Right forelimb (tissue), 1 donor: ENCODE measurements at places on chromosomes 2 and 18.

GRCh38 chr2:201218780-201219179 is 35.8 kb downstream of the CASP10 start:
- DNase-seq: no peak

GRCh38 chr2:78260861-78261260 is 738.7 kb upstream of the LRRTM4 start:
- no peak for DNase-seq

DNA sequence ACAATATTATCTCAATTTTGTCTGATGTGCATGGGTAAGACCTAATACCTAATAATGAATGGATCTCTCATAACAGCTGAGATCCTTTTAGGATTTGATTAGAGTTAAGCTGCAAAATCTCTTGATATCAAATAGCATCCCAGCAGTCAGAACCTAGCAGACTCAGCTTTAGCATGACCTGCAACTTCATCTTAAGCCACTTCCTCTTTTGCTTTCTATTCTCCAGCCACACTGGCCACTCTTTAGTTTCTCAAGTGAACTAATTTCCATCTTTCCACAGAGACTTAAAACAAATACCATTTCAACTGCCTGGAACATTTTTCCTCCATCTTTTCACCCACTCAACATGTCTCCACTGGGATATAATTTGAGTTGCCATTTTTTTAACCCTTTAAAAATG is 1251.6 kb upstream of the ZEB2 start:
- no peak for DNase-seq

DNA sequence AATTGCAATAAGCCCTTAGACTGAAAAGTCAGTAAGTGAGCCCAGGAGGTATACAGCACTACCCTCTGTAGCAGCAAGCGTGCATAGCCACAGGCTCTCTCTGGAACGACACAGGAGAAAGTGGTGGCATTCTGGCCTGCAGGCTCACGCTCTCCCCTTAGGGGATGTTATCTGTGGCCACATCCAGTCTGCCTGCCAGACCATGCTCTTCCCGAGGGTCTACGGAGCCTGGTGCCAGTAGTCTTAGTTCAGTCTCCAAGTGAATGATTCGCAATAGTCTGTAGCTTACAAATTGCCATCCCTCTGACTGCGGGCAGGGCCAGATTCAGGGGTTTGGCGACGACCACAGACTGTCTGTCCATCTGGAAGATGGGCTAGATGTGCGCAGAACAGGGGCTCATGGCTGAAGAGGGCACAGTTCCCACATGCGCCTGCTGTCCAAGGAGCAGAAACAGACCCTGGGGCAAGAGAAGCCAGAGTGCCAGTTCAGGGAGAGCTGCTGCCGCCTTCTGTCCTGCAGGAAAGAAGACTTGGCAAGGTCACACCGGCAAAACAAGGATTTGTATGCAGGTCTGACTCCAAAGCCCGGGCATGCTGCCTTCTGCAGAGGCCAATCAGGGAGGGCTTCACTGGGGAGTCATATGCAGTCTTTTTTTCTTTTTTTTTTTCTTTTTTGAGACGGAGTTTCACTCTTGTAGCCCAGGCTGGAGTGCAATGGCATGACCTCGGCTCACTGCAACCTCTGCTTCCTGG is 3.5 kb upstream of the KLF11 start:
- no peak for DNase-seq

GRCh38 chr18:65175681-65176080 is 575.1 kb upstream of the CDH7 start:
- no peak for DNase-seq

- DNase-seq: no peak
These were observed at the start of gene ST8SIA5 for GRCh38 chr18:46756559-46757201. Gene ST8SIA5 (minus strand): TSS chr18:46757053. CDS start chr18:46756508, 545 bp downstream.

- no peak for DNase-seq
These were observed 10.5 kb upstream of the IKZF2 start for GRCh38 chr2:213161759-213162515.

DNA sequence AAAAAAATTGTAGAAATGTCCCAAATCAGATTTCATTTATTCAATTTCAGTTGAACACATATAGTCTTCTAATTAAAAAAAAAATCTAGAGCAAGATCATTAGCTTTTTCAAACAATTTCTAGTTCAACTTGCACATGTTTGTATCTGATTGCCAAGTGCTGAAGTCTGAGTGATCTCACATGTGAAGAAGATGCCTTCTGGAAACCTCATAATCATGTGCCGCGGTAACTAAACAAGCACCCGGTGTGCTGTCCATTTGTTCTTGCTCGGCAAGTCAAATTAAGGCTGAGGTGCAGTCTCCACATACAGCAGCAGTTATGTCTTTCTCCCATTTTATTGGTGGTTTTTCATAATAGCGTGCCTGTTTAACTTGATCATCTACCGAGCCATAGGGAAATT is 18.7 kb downstream of the CABLES1 start:
- DNase-seq: no peak

DNA sequence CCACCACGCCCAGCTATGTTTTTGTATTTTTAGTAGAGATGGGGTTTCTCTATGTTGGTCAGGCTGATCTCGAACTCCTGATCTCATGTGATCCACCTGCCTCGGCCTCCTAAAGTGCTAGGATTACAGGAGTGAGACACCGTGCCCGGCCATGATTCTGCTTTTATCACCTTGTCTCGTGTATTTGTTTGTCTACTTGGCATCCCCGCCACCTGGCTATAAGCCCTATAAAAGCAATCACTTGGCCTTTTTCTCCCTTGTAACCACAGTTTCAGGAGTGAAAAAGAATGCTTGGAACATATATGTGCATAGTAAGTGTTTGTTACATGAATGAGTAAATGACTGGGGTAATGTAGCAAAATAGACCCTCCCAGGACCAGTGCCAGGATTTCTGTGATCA is 77.5 kb upstream of the PAPOLG start:
- no peak for DNase-seq

- DNase-seq: no peak
These were observed 63.5 kb downstream of the MEIS1 start for GRCh38 chr2:66498289-66498975.

- DNase-seq: no peak
These were observed 91.7 kb downstream of the GCA start for GRCh38 chr2:162435676-162436075.

- no peak for DNase-seq
These were observed 5.9 kb downstream of the ACKR3 start for GRCh38 chr2:236575510-236575909.

GRCh38 chr2:7057865-7058400 is 140.7 kb downstream of the RNF144A start:
- no peak for DNase-seq

DNA sequence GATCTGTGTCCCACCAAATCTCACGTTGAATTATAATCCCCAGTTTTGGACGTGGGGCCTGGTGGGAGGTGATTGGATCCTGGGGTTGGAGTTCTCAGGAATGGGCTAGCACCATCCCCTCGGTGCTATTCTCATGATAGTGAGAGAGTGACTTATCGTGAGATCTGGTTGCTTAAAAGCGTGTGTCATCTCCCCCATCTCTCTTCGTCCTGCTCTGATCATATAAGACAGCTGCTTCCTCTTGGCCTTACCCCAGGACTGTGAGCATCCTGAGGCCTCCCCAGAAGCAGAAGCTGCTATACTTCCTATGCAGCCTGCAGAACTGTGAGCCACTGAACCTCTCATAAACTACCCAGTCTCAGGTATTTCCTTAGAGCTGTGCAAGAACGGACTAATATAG is 163.7 kb upstream of the NDUFV2 start:
- no peak for DNase-seq
